ENCODE measurements at places on chromosomes 12 and 14.

GRCh38 chr12:54324617-54325441 lies at the start of gene COPZ1:
COPZ1 (plus strand) TSS chr12:54325131; CDS start chr12:54325164, 33 bp downstream.
- DNase-seq: peak; percentile 100

- peak; percentile 18 for DNase-seq
Observed at GRCh38 chr12:82694970-82695369, 8.3 kb downstream of the TMTC2 start.

DNA sequence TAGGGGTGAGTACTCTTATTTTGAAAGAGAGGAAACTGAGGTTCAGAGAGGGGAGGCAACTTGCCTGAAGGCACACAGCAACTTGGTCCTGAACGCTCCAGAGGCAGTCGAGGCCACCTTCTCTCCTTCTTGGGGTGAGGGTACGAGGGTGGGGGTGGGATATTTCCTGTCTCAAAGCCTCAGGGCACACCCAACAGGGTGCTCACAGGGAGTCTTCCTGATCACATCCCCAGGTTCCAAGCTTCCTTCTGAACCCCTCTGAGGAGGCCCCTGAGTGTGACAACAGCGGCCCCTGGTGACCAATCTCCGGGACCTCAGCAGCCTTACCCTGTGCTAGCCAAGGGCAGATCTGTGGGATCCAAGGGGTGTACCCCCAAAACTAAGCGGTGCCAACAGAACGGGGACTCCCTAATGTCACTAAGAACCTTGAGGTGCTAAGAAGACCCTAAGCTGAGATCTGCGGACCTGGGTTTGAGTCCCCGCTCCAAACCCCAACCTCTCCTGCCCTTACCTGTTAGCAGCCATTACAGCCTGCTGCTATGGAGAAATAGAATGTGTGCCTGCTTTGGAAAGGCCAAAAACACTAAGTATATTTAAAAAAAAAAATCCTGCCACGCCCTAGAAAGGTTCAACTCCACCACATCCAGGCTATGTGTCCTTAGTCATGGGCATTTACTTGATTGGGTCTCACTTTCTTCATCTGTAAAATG lies 57.9 kb downstream of the TRPV4 start:
- DNase-seq: peak; percentile 49

DNA sequence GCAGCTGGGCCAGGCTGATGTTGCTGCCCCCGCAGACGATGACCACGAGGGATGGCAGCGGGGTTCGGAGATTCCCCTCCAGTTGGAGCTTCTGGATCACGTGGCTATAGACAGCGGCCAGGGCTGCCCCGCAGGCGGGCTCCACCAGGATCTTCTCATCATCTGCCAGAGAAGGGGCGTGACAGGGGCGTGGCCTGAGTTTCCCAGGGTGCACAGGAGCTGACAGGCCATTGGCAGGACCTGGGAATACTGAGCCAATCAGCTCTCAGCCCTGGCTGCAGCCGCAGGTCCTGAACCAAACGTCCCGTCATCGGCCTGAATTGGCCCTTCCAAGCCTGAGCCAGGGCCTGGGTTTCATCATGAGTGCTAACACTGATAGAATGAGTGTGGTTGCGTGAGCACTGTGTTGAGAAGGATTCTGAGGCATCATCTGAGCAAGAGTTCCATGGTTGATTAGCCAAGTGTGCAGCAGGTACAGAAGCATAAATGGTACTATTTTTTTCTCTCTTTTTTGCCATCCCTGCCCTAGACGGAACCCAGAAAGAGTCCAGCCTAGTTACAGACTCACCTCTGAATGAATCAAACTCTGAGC lies 10.6 kb downstream of the SDS start:
- peak; percentile 12 for DNase-seq

DNA sequence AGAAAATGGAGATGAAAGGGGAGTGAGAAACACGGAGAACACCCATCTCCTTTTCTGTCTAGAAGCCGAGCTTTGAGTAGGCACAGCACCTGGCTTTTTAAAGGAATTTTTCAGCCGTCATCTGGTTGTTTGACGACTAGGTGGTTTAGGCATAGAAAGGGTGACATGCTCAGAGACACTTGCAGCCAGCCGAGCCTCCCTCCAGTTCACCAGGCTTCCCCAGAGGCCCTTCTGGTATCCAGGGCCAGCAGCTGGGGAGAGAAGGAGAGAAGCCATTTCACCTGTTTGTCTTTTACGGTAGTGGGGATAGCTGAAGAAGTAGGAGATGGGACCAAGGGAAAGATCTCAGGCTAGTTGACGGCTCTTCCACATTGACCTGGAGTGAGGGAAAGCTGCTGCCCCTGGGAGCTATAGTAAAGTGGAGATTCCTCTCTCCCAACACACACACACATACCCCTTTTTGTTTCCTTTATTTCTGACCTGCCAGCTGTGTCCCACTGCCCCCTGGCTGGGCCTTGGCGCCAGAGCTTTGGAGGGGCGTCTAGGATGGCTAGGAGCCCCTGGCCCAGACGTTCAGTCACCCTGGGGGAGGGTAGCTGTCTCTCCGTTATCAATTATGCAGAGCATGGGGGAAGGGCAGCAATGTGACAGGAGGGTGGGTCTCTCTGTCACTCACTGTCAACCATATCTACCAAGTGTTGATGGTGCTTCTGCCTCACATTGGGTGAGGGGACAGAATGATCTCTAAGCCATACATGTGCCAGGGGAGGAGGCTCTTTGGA lies 5.5 kb downstream of the MAP3K12 start:
- no peak for DNase-seq

DNA sequence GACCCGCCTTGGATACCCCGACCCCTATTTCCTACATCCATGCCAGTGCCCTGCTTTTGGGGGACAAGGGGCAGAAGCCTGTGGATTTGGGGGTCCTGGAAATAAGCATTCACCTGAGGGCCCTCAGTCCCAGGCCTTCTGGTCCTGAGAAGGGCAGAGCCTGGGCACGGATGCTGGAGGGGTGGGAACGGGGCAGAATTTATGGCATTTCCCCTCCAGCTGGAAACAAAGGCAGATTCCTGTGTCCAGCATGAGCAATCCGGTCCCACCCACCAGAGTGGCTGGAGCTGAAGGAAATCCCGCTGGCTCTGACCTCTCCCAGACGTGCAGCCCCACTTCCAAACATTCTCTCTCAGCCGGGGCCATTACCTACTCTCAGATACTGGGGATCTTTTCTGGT lies 9.3 kb downstream of the ANKRD33 start:
- no peak for DNase-seq

DNA sequence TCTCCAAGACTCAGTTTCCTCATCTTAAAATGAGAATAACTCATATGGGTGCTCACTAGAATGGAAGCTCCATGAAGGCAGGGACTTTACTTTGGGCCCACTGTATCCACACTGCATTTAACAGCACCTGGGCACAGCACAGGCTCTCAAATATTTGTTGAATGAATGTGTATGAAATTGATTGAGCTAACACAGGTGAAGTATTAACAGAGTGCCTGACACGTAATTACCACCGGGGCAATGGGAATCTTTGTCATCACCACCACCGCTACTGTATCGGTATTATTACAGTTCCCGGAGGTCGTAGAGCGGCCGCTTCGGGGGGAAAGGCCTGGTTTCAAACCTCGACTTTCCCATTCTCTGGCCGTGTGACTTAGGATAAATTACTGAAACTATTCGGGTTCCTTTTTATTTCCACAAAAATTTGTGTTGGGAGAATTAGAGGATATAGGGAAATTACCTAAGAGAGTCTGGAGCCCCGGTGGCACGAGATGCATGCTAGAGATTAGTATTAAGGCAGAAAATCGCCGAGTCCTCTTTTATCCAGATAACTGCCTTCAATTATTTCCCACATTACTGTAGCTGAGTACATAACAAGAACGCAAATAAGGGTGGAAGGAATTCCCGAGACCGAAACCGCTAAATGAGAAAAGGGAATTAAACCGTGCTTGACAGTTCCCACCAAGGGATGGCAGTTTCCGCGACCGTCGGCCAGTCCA lies 1.0 kb upstream of the RIC8B start:
- DNase-seq: peak; percentile 21

DNA sequence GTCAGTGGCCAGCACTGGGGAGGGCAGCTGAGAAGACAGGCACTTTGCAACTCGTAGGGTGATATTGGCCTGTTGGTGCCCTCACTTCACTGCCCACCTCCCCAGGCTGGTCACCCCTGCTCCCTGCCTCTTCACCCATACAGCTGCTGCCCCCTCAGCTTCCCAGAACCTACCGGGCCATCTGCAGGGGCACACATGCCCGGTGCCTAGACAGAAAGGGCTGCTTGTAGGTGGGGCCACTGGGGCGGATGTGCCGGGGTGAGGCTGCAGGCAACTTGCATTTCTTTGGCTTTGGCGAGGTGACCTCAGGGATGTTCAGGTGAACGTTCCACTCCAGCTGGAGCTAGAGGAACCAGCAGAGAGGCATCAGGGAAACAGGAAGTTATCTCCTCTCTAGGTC lies 17.2 kb downstream of the FAM186B start:
- DNase-seq: no peak

DNA sequence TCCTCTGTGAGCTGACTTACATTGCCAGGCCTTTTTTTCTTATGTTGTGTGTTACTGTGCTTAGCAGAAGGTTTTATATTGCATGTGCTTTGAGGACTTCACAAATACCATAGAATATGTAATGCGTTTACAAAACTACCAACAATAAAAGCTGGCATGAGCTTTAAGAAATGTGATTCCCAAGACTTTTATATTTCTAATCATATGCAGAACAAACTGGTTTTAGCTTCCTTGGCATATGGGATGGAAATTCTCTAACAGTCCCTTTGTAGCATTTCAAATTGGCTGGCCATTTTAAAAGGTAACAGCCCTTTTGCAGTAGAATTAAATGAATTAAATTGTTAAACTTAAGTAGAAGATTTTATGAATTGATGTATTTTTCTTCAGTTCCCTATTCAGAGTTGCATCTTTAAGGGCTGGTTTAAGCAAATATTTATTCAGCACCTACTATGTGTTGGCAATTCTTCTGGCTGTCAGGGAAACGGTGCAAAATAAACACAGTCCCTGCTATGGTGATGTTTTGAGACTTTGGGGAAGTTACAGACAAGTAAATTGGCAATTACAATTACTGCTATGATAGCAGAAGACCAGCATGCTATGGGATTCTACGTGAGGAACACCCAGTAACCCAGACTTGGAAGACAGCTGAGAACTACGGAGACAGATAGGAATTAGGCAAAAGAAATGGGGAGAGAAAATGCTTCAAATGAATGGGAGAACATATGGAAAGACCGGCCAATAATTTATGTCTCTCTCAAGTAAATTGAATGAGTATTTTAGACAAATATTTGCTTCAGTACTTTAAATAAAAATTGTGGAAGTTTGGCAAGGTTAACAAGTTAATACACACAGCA lies 446.4 kb downstream of the EGLN3 start:
- DNase-seq: no peak

DNA sequence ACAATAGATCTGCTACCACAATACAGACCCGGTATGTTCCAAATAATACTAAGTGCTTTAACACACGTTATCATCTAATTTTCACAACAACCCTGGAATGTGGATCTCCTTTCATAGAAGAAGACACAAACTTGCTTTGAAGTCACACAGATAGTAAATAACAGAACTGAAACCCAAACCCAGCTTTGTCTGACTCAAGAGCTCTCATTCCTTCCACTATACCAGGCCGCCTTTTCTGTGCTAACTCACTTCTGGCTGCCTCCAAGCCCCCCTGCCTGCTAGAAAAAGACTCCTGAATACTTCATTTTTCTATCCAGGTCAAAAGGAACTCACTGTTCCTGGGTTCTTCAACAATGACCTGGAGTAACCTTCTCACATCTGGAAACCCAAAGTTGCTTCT lies 37.8 kb downstream of the PRPF40B start:
- no peak for DNase-seq

DNA sequence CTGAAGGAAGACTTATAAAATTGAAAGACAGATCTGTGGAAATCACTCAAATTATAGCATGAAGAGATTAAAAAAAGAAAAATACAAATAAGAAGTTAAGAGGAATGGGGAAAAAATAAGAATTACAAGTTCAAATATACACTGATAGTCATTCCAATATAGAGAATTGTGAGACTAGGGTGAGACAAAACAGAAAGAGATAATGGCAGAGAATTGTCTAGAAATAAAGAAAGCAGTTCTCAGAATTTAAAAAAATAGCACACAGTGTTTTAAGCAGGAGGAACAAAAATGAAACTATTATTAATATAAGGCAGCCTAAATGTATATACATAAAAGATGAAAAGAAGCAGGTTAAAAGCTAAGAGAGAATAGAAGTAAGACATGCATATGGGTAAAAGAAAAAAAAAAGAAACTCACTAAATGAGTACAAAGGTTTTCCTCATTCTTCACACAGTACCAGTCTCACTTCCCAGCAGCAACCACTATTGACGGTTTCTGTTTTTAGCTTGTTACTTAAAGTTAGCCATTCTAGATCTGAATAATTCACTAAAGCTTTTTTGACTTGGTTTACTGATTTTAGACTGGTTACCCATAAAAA lies 31.1 kb downstream of the SLC38A4 start:
- DNase-seq: no peak

- DNase-seq: no peak
Observed at GRCh38 chr14:91163316-91163715, 49.4 kb downstream of the DGLUCY start.

Measured in LHCN-M2 (cell line).